ENCODE measurements at places on chromosomes 3 and 15.

DNA sequence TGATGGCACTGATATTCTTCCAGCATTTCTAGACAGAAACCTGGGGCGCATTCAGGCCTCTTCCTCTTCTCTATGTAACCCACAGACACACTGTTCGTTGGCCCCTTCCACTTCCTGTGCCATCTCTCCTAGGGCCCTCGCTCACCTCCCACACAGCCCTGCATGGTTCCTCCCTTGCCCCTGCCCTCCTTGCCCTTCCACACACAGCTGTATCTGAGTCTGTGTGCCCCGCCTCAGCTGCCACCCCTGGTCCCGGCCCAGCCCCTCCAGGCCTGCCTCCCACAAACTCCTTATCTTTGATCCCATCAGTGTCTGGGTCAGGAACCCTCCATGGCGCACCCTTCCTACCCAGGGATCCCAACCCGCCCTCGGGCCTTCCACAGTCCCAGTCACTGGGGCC, 37.9 kb downstream of the RAB6B start:
- no peak for DNase-seq

DNA sequence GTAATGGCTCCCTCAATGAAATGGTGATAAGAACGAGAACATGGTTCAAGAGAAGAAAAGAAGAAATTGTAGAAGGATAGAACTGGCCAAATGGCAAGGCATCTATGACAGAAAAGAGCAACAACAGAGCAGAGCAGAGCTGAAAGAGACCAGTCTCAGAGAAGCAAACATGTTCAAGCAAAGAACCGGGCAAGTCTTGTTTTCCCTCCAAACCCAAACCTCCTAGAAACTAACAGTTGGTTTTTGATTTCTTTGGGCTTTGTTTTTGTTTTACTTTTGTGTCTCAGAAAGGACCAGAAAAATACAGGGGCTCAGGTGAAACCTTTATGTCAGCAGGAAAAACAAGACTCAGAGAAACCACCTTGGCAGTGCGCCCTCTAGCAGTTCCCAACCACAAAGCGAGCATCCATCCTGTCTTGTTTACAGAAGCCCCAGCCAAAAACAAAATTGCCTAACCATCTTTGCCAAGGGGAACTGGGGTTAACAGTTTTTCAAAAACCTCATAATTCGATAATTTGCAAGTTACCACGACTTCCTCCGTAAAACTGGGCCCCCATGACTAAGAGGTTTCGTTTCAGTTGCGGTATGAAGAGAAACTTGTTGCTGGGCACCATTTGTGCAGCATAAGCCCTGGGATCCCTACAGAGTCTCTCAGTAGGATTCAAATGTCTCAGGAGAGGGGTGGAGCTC, 159.2 kb upstream of the SLC24A5 start:
- DNase-seq: no peak

- no peak for DNase-seq
These were observed 114.7 kb upstream of the ADAMTS9 start for GRCh38 chr3:64802460-64802859.

DNA sequence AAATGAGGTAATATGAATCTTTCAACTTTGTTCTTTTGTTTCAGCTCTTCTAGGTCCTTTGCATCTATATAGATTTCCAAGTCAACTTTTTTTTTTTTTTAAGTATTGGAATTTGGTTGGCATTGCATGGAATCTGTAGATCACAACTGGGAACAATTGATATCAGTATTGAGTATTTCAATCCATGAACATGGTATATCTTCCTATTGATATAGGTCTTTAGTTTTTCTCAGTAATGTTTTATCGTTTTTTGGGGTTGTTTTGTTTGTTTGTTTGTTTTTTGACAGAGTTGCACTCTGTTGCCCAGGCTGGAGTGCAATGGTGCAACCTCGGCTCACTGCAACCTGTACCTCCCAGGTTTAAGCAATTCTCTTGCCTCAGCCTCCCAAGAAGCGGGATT, 137.2 kb downstream of the EEFSEC start:
- DNase-seq: no peak

DNA sequence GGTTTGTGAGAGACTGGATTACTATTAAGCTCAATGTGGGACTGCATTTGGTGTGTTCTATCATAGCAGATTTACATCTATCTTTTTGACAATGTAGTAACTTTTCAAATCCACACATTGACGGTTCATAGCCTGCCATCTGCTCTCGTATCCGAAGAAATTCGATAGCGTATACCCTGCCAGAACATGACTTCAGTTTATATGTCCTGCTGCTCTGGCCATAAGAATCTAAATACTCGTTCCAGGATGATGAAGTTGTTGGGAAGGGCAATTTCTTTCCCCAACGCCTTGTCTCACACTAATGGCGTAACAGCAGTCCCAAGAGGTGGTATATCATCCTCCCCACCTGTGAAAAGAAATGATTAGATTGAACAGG, 180.0 kb downstream of the LSAMP start:
- no peak for DNase-seq

GRCh38 chr3:39065197-39065596, 13.4 kb downstream of the WDR48 start:
- no peak for DNase-seq

GRCh38 chr3:133927540-133928066, 31.9 kb upstream of the RAB6B start:
- DNase-seq: no peak

GRCh38 chr3:127723011-127723567, 50.3 kb downstream of the ABTB1 start:
- DNase-seq: no peak

DNA sequence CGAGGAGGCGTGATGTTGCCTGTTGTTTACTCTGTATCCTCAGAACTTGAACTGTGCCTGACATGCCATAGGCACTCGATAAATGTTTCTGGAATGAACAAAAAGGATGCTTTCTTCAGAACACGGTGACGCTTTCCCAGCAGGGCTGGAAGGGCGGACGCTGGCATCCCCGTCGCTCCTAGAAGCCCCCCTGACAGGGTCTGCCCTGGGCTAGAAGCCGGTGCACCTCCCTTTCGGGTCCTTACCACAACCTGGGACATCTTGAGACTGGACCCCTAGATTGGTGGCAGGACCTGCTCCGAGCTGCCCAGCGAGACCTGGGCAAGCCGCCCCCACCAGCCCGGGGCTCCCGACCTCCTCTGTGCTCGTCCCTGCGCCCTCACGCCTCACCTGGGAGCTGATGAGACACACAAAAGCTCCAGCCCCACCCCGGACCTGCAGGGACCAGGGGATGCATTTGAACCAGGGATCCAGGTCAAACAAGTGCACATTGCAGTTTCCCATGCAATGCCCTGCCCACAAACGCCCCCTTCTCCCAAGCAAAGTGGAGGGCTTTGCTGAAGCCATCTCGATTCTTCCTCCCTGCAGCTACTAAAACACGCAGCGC, 131.2 kb upstream of the MEF2A start:
- no peak for DNase-seq

DNA sequence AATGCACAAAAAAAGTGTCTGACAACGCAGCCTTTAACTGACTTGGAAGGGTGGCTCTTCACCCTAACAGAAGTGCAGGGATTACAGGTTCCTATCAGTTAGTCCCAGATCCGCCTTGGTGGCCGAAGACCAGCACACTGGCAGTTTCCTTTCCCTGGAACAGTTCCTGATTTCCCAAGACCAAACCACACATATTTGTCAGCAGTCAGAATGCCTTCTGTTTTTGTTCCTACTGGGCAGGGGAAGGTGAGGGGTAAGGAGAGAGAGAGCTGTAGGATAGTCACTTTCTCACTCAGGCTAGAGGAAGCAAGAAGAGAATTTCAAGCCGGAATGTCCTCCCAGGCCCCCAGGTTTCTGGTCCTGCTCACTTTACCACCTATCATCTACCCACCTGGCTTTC, 9.2 kb downstream of the CXCR6 start:
- DNase-seq: no peak

GRCh38 chr3:5227812-5228211, 40.3 kb downstream of the EDEM1 start:
- no peak for DNase-seq

DNA sequence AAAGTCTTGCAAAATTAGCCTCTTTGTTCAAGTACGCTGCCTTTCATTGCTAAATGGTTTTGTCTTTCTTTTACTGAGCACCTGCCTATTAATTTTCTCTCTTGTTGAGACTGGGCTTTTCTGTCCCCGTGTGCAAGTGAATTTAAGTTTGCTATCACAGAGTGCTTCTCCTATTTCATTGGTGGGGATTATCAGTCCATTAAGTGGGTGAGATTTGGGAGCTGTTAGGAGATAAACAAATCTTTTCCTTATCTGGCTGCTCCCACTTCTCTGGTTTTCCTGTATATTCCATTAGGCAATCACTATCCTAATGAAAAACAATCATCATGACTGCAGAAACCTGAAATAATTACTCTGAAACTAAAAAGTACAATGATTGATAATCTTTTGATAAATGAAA, 254.2 kb downstream of the NR1D2 start:
- DNase-seq: no peak

GRCh38 chr15:61777689-61778088, 282.6 kb downstream of the VPS13C start:
- no peak for DNase-seq

DNA sequence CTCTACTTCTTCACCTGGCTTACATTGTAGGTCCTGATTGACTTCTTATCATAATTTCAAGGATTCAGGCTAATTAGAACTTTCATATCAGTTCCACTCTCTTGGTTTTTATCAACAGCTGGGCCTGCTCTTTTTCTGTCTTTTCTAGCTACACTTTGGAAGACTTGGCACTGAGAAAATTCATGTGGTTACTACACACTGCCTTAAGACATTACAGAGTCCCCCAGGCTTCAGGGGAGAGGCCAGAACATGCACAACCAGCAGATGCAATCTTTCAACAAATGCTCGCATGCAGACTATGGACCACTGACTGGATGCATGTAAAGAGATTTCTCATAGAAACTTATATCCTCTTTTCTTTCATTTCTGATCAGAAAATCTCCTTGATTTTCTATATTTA, 423.5 kb downstream of the TUSC7 start:
- DNase-seq: no peak

GRCh38 chr15:35445891-35446290, 100.1 kb downstream of the DPH6 start:
- DNase-seq: no peak

DNA sequence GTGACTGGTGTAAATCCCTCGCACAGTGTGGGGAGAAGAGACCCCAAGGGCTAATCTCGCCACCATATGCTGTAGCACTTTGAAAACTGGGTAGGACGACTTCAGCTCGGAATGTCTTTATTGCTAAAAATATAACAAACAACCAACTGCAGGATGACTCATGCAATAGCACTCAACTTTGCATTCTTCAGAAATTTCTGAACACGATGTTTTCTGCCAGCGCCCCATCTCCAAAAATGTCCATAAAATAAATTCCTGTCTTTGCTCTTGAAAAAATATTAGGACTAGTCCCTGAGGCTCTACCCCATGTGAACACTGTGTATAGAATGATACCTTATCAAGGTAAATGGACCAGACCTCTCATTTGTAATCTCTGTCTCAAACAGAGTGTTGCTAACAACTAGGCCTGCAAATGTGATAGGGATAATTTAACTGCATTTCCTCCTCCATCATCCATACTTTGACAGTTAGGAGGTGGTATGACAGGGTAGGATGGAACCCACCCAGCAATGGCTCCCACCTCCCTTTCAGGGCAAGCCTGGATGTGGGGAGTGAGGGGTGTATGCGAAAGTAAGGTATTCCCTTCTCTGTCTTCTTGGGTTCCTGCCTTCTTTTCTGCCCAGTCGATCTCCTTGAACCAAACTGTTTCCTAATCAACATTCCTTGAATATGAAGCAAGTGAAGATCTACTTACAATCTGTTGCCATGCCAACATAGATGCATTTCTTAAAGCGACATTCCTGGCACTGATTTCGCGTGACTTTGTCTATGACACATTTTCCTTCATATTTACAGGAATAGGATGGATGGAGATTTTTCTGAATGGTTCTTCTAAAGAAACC, 201.1 kb downstream of the NR1D2 start:
- DNase-seq: no peak

DNA sequence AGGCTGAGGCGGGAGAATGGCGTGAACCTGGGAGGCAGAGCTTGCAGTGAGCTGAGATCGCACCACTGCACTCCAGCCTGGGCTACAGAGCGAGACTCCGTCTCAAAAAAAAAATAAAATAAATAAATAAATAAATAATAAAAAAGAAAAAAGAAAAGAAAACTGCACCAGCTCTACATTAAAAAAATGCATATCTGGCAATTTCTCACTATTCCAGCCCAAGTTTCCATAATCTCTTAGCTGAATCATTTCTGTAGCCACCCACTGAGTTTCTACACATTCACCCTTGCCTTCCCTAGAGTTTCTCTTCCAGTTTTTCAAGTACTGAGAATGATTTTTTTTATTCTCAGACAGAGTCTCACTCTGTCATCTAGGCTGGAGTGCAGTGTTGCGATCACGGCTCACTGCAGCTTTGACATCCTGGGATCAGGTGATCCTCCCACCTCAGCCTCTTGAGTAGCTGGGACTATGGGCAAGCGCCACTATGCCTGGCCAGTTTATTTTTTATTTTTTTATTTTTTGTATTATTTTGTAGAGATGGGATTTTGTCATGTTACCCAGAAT, 24.5 kb upstream of the SLC7A14 start:
- no peak for DNase-seq

GRCh38 chr3:158486200-158486599, 84.8 kb upstream of the MLF1 start:
- no peak for DNase-seq

DNA sequence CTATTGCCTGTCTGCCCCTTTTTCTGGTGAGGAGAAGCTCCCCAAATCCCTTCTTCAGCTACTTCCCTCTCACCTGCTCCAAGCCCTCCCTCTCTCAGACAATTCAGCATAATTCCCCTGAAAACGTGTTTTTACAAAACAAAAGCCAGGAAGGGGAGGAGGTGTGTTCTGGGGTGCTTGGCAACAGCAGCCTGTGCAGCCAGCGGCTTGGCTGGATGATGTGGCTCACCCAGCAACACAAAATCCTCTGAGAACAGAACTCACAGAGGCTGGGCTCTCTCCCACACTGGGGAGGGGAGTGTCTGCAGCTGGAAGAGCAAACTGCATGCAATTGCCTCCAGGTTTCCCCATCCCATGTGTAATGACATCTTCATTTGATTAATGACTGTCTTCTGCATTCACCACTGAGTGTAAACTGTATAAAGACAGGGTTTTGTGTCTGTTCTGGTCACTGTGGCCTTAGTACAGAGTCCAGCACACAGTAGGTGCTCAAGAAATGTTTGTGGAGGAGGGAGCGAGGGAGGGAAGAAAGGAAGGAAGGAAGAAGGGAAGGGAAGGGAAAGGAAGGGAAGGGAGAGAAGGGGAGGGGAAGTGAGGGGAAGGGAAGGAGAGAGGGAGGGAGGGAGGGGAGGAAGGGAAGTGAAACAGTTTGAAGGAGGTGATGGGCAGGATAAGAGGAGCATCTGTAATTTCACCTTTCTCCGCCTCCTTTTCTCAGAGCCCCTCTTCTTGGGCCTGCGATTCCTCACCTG, 70.1 kb upstream of the GLCE start:
- DNase-seq: no peak

GRCh38 chr15:93203036-93203435, 114.0 kb upstream of the RGMA start:
- no peak for DNase-seq
